ENCODE measurements at places on chromosomes 12 and 14. TPM values are rescaled to one million over a fixed set of nuclear protein-coding genes. Genes with fewer than 3 reads are reported as not detected.

- H3K27me3 ChIP-seq: no peaks in the 10 kb centered on the region
- DNase-seq: no peak
- no peaks in the 10 kb centered on the region for H3K36me3 ChIP-seq
- no peak overlapping the region for H3K4me3 ChIP-seq
These were observed 9.5 kb upstream of the EEA1 start for GRCh38 chr12:92938638-92939037.

- H3K27ac ChIP-seq: no peak overlapping the region
- no peak for DNase-seq
- no peak overlapping the region for H3K4me3 ChIP-seq
- H3K27me3 ChIP-seq: no peaks in the 10 kb centered on the region
- H3K36me3 ChIP-seq: no peaks in the 10 kb centered on the region
These were observed 116.3 kb downstream of the TSPAN8 start for GRCh38 chr12:71041476-71041875.

DNA sequence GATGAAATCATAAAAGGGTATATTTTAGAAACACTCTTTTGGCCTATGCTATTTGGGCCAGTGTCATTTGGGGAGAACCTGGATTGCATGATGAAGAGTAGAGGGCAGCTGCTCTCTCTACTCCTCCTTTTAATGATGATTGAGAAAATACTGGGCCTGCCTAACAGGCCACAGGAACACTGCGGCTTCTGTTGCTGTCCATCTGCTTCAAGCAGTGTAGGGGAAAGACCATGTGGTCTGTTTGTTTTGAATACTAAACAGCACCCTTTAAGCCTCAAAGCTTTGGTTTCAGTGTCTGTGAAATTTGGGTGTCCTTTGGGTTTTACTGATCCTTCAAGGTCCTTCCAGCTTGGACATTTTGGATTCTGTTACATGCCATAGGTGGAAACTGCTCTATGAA lies 78.0 kb downstream of the TTC6 start:
- DNase-seq: no peak
- H3K4me1 ChIP-seq: no peaks in the 10 kb centered on the region
- no peaks in the 10 kb centered on the region for H3K36me3 ChIP-seq
- H3K4me3 ChIP-seq: no peak overlapping the region
- H3K27me3 ChIP-seq: peaks cover 7% of the 10 kb centered on the region

DNA sequence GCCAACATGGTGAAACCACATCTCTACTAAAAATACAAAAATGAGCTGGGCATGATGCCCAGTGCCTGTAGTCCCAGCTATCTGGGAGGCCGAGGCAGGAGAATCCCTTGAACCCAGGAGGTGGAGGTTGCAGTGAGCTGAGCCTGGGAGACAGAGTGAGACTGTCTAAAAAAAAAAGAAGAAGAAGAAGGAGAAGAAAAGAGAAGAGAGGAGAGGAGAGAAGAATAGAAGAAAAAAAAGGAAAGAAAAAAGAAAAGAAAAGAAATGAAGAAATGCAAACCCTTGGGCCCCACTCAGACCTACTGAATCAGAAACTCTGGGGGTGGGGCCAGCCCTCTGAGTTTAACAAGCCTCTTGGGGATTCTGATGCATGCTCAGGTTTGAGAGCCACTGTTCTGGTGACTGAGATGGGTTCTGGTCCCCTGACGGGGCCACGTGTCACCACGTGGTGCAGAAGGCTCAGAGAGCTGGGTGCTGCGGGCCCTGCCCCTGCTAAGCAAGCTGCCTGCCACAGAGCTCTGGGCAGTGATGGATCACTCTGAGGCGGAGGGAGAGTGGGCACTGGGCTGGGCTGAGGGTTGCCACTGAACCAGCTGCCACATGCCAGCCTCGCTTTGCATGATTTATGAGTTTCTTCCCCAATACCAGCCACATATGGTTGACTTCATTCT lies 37.5 kb downstream of the ERH start:
- DNase-seq: peak; percentile 44
- peaks cover 8% of the 10 kb centered on the region for H3K4me1 ChIP-seq
- no peak overlapping the region for H3K27ac ChIP-seq
- no peaks in the 10 kb centered on the region for H3K27me3 ChIP-seq

DNA sequence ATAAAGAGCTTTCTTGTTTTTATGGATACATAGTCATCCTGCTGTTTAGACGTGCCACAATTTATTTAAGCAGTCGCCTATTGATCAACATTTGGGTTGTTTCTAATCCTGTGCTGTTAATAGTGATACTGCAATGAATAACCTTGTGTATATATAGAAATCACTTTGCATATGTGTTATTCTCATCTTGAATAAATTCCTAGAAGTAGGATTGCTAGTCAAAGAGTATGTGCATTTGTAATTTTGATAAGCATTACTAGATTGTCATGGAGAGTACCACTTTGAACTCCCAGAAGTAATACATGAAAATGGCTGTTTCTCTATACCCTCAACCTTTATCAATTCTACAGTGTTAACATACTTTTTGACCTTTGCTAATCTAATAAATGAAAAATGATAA lies 44.9 kb upstream of the KCNH3 start:
- H3K27me3 ChIP-seq: no peaks in the 10 kb centered on the region
- no peak overlapping the region for H3K4me3 ChIP-seq

DNA sequence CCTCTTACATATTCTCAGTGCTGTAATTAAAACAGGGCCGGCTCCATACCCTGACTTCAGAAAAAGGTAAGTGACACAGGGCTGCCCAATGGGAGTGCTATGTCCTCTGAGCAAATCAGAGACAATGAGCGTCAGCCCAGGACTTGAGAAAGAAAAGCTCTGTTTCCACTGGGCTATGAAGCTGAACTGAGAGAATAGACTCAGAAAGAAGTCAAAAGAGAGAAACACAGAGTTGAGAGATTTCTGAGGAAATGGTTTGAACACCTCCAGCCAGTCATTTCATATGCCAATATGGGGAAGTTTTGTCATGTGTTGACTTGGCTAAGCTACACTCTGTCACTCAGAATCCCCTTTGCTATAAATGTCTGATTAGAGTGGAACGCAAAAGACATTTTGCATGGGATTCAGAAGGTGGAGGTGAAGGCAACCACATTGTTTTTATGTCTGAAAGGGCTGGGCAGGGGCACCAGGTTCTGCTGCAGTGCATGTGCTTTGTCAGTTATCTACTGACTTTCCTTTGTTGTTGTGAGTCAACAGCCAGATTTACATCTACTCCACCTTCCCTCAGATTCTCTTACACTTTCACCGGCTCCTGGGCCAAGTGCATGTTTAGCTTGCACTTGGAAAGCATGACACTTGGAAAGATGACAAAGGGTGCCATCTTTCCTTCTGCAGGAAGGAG lies 313.3 kb downstream of the DUSP6 start:
- no peak overlapping the region for H3K4me3 ChIP-seq
- no peaks in the 10 kb centered on the region for H3K4me1 ChIP-seq
- DNase-seq: no peak
- no peaks in the 10 kb centered on the region for H3K27me3 ChIP-seq

DNA sequence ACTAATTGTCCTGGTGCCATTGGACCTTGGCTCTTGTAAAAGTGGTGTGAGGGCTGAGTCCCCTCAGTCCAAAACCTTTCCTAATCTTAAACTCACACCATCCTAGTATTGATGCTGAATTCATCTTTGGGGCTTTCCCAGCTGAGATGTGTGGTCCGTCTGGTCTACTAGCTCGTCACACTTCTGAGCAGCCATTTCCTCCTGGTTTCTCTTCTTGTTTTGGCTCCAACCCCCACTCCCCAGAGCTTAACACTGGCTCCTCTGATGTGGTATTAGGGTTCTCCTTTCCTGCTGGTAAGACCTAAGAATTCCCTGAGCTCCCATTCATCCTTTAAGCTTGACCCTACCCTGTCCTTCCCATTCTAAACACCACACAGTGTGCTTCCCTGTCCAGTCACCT lies 900.6 kb downstream of the VRK1 start:
- H3K4me1 ChIP-seq: no peaks in the 10 kb centered on the region
- no peaks in the 10 kb centered on the region for H3K36me3 ChIP-seq
- DNase-seq: no peak

GRCh38 chr12:124915239-124916236 lies 1.1 kb upstream of the UBC start:
- peaks cover 16% of the 10 kb centered on the region for H3K36me3 ChIP-seq
- H3K4me1 ChIP-seq: peaks cover 51% of the 10 kb centered on the region
- DNase-seq: peak; percentile 79
- peak overlapping the region; percentile 99 for H3K4me3 ChIP-seq

DNA sequence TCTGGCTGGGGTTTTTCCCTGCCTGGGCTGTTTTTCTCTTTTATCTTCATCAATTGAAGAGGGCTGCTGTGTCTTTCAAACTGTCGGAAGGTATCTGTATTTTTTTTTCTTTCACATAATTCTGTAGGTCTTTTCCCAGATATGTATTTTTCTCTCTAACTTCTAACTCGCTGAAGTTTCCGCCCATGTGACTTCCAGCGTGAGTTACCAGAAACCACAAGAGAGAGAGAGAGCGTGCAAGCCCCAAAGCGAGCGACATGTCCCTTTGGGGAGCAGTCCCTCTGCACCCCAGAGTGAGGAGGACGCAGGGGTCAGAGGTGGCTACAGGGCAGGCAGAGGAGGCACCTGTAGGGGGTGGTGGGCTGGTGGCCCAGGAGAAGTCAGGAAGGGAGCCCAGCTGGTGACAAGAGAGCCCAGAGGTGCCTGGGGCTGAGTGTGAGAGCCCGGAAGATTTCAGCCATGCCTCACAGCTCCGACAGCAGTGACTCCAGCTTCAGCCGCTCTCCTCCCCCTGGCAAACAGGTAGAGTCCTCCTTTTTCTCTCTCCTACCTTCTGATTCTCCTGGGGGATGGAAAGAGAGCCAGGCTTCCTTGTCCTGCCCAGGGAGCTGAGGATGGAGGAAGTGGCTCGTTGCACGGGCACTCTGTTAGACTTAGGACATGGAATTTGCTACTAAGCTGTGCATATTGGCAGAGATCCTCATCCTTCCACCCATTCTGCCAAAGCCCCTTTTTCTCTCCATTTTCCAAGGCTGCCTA lies at the start of gene BATF:
Gene BATF (plus strand): TSS at position 246 of the 759 bp plus-strand sequence. CDS start 214 bp downstream, at position 460.
- no peaks in the 10 kb centered on the region for H3K36me3 ChIP-seq
- no peaks in the 10 kb centered on the region for H3K4me1 ChIP-seq
- no peak for DNase-seq
- no peaks in the 10 kb centered on the region for H3K27me3 ChIP-seq
- H3K27ac ChIP-seq: no peak within 1 kb of the TSS

DNA sequence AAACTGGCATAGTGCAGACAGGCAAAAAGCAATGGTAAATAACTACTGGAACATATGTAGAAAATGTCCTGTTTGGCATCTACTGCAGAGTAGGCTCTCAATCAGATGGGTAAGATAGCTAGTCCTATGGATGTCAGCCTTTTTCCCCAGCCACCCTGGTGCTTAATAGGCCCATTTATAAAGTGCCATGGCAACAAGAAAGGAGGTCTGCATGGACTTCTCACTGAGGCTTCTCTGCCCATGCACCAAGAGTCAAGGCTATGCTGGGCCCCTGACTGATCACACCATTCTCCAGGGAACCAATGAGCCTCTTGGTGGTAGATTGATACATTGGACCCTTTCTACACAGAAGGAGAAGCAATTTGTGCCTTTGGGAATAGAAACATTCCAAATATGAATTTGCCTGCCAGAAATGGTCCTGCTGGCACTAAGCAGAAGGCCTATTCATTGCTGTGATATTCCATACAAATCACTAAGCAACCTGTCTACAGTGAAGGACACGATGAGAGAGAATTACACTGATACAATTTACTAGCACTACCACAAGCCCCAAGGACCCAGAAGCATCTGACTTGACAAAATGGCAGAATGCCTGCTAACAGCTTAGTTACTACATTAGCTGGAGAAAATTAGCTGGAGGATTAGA lies 43.8 kb downstream of the RESF1 start:
- peaks cover 6% of the 10 kb centered on the region for H3K36me3 ChIP-seq
- H3K27ac ChIP-seq: no peak overlapping the region
- H3K4me3 ChIP-seq: no peak overlapping the region
- no peaks in the 10 kb centered on the region for H3K27me3 ChIP-seq

DNA sequence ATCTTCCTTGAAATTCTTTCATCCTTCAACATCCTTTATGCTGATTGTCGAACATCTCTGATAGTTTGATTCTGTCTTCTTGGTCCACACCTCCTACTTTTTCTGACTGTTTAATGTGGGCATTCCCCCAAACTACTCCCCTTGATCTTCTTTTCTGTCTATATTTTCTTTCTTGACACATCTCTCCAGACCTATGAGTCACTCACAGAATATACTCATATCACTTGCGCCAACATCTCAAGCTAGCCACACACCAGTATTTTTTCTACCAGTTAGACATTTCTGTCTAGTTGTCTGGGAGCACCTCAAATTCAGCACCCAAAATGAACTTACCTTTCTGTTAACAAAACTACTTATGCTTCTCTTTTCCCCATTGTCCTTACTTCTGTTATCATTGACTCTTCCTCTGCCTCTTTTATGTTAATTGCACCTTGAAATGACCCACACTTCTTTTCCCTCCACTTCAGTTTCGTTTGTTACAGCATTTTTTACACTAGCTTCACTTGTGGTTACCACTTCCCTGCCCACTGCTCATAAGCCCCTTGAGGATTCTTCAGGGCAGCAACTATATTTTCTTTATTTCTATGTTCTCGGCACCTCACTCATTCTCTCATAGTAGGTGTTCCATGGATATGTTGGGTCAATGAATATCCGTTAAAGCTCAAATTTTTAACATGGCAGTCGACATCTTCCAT lies 33.5 kb downstream of the TSHR start:
- H3K4me3 ChIP-seq: no peak overlapping the region
- peak; percentile 49 for DNase-seq

GRCh38 chr12:62693376-62694050 lies 226.9 kb downstream of the MON2 start:
- H3K4me3 ChIP-seq: no peak overlapping the region
- H3K4me1 ChIP-seq: peaks cover 52% of the 10 kb centered on the region
- H3K27ac ChIP-seq: peak overlapping the region; percentile 53
- H3K27me3 ChIP-seq: no peaks in the 10 kb centered on the region
- no peak for DNase-seq

Gene DPY19L2
- not detected for total RNA-seq

Gene RSRC2
- 41.5 TPM for total RNA-seq

Gene TPPP2
- not detected for total RNA-seq

Gene FGF6
- not detected for total RNA-seq

Gene KRT2
- total RNA-seq: not detected

All from GM23248 (cell line).